ENCODE measurements at places on chromosomes 6 and 20. TPM values are rescaled to one million over a fixed set of nuclear protein-coding genes. Genes with fewer than 3 reads are reported as not detected.
A peak's percentile ranks its signal among the peaks of the same experiment; 100 is the strongest.

Gene BMP2
- total RNA-seq = 1.0 TPM

Gene UNC5CL
- under 0.01 TPM for total RNA-seq

Gene PTGIS
- total RNA-seq = 0.92 TPM

Gene PPP1R14C
- total RNA-seq = not detected

Gene ARFGEF3
- total RNA-seq = under 0.01 TPM

Gene PRND
- total RNA-seq = not detected

- no peak for DNase-seq
Observed at GRCh38 chr6:128251445-128252340, 268.7 kb downstream of the PTPRK start.

- DNase-seq = no peak
Observed at GRCh38 chr6:168934660-168935627, 318.7 kb downstream of the THBS2 start.

DNA sequence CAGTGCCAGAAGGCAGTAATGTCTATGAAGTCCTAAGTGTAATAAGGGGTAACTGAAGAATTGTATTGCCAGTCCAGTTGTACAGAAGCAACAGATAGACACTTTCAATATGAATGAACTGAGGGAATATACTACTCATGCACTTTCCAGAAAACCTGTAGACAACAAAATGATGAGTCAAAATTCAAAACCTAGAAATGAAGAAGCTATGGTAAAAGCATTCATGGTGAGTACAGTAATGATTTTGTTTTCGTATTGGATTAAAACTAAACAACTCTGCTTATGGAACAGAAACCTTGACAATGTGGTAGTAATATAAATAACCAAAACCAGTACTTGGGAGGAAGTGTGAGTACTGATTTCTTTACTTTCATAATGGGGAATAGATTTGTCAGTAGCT, 35.0 kb downstream of the ARMC2 start:
- no peak for DNase-seq

DNA sequence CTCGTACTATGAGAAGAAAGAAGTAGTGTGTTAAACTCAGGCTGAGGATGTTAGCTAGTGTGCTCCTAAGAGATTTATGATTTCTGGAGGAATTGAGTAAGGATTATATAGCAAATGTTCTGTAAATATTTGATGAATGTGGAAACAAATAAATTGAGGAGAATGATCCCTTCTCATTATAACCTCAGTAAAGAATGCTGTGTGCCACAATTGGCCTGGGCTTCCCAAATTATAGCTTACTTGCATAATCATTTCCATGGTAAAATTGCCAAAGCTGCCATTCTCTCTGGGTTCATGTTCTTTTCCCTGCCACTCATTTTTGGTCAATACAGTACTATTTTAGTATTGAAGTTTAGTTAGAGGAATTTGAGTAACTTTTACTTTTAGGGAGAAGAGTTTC, 128.5 kb downstream of the FLRT3 start:
- DNase-seq = no peak

- DNase-seq = peak; percentile 43
Observed at GRCh38 chr6:28811873-28812272, 111.9 kb downstream of the TRIM27 start.

DNA sequence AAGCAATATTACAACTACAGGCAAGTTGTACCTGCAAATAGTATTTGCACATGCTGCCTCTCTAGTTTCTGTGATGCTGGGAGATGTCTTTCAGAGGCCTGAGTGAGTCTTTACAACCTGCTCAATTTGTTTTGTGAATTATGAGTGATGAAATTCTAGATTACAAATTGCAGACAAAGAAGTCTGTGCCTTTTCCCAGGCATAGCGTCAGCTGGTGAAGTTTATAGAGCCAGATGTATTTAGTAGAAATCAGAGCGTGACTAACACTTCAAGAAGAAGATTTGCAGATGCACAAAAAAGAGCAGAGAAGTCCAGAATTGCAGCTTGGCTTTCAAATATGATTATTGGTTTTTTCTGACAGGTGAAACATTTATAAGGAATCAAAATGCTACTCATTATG, 289.9 kb downstream of the PLCB1 start:
- no peak for DNase-seq

DNA sequence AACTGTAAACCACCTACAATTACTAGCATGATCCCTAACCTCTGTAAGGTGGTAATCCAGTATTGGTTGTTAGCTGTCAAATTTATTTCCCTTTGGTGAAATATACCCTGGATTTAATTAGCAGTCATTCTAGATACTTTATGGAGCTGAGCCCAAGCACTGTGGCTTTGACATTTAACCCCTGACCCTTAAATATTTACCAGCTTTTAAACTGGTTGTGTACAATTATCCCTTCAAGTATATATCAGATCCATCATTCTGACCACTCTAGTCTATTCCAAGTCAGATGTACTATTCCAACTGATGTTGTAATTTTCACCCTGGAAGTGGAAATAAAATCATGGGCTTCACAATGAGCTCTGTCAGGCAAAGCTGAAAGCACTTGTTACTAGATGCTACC, 229.6 kb downstream of the FOXC1 start:
- no peak for DNase-seq

DNA sequence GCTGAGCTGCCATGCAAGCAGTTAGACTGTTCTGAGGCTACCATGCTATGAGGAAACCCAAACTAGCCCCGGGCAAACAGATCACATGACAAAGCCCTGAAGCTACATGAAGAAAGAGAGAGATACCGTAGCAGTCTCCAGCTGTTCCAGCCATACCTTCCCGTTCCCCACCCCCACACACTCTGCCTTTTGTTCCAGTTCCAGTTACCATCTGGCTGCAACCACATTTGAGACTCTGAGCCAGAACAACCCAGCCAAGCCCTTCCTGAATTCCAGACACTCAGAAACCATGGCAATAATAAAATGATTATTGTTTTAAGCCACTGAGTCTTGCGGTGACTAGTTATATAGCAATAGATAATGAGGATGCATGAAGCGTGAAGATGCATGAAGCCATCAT, 28.3 kb downstream of the RIN2 start:
- peak; percentile 96 for DNase-seq

- DNase-seq = peak; percentile 23
Observed at GRCh38 chr20:21302664-21303060, 469 bp upstream of the XRN2 start.
